ENCODE measurements at places on chromosomes 4 and X.

GRCh38 chrX:148961985-148962384, 461.6 kb downstream of the AFF2 start:
- DNase-seq, result no peak

GRCh38 chr4:76233967-76234678, 17.4 kb upstream of the FAM47E start:
- DNase-seq, result no peak

DNA sequence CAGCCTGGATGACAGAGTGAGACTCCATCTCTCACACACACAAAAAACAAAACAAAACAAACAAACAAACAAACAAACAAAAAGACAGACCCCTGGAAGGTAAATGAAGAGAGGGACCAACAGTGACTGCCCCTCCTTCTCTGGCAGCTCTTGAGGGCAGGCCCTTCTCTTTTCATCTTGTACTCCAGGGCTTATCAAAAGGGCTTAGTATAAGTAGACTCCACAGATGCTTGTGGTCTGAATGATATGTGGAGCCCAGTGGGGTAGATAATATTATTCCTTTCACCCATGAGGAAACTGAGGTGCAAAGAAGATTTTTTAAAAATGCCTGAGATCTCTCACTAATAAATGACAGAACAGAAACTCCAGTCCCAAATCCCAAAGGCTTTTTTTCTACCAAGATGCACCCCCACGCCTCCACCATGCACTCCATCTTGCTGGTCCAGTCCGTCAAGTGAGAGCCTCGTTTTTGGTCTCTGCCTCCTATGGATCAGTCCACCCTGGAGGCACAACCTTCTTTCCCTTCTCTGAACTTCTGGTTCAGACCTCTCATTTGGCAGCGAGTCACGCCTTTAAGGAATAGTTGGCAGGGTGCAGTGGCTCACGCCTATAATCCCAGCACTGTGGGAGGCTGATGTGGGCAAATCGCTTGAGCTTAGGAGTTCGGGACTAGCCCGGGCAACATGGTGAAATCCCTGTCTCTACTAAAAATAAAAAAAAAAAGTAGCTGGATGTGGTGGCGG, 17.0 kb upstream of the CHRNA9 start:
- DNase-seq, result no peak

DNA sequence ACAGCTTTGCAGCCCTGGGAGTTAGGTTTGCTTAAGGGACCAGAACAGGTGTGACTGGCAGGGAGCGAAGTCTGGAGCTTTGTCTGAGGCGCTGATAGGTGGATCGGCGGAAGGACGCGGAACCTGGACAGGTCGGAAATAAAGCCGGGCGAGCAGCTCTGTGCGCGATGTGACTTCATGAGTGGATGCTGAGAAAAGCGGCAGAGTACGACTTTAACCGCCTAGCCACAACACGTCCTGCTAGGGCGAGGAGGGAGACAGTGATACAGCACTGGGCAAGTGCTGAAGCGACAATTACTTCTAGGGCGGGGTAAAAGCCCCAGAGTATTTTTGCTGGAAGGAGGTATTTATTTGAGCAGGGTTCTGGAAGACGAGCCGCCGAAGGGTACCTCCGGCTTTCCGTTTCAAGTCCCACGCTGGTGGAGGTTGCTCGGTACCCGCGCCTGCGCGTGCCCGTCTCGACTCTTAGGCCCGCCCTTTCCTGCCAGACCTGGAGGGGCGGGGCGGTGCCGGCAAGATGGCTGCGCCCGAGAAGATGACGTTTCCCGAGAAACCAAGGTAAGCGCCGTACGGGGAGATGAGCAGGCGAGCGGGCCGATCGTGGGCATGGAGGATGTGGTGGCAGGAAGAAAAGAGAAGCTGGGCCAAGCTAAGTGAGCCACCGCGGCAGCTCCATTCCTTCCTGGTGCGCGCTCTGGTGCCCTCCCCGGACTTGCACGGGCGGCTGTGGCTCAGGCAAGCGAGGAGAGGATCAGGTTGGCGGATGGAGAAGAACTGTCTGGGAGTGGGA, at the start of gene ZRSR2:
Gene ZRSR2, plus strand, starts transcription at position 506 of the 790 bp plus-strand sequence. Its CDS starts 12 bp downstream, at position 518.
- DNase-seq, result peak; percentile 66

- DNase-seq, result no peak
Observed at GRCh38 chr4:66000510-66001117, 330.3 kb upstream of the EPHA5 start.

- DNase-seq, result no peak
Observed at GRCh38 chr4:112144546-112145325, 518 bp upstream of the FAM241A start.

GRCh38 chr4:44646151-44646550, 5.3 kb downstream of the YIPF7 start:
- no peak for DNase-seq

GRCh38 chrX:123878252-123878721, 18.4 kb downstream of the XIAP start:
- no peak for DNase-seq

DNA sequence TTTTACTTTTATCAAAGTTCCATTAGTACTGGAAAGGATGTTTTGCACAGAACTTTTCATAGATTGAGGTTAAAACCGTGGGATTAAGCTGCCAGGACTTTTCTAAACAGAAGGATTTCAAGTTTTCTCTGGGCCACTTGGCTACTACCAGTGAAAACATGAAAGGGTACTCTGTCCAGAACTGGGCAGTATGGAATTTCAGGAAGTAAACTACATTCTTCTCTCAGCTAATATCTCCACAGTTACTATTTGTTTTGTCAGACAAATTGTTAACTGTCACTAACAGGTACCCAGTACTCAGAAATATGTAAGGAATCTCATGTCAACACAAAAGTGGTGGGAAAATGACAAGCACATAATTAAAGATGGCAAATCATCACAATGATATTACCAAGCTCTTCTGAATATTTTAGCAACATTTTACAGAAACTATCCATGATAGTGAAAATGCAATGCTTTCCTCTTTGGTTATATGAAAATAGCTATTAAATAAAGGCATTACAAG, 454.4 kb downstream of the C4orf33 start:
- DNase-seq, result no peak

DNA sequence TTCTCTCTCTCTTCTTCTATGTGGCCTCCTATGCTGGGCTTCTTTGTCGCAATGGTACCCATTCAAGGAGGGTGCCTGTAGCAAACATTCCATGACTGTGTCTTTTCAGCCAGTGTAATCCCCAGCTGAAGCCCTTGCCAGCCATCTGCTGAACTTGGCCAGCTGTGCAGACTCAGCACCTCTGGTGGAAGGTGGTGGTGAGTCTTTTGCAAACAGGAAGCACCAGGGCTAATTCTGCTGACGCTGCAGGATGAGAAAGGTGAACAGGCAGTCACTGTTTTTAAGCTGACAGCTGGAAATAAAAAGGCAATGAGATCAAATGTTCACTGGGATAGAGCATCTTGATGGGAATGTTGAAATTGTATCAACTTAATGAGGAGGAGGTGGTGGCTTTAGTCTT, 298.7 kb upstream of the CLNK start:
- no peak for DNase-seq

- DNase-seq, result no peak
Observed at GRCh38 chr4:26424153-26424552, 66.1 kb downstream of the CCKAR start.

DNA sequence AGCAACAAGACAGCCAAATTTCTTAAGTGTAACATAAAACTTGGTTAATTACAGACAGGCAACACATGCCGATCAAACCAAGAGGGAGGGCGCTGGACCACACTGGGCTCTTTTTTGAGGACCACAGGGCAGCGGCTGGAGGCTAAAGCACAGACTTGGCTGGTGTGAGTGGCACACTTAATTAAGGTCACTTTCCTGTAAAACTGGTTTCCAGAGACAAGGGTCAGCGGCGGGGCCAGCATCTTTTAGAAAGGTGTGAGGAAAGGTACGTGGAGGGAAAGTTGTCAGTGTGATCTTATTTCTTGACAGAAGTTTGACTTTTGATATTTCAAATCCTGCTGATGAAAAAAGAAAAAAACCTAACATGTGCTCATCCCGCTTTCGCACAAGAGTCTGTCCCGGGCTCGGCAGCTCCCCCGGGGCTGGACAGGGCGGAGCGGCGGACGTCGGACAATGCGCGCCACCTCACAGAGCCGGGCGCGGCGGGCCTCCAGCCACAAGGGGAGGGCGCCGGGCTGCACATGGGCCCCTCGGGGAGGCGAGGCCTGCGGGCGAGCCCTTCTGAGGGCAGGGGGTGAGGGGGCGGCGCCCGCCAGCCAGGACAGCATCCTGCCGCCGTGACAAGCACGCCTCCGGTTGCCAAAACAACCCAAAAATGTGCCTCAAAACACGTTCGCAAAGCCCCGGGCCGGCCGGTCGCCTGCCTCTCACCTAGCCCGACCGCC, 660 bp upstream of the HSPA4L start:
- DNase-seq, result no peak

GRCh38 chrX:7347465-7347864, 199.5 kb upstream of the PUDP start:
- no peak for DNase-seq

- no peak for DNase-seq
Observed at GRCh38 chr4:98728871-98729270, 70.5 kb upstream of the TSPAN5 start.

GRCh38 chrX:92209936-92210335, 430.8 kb downstream of the PCDH11X start:
- DNase-seq, result no peak

DNA sequence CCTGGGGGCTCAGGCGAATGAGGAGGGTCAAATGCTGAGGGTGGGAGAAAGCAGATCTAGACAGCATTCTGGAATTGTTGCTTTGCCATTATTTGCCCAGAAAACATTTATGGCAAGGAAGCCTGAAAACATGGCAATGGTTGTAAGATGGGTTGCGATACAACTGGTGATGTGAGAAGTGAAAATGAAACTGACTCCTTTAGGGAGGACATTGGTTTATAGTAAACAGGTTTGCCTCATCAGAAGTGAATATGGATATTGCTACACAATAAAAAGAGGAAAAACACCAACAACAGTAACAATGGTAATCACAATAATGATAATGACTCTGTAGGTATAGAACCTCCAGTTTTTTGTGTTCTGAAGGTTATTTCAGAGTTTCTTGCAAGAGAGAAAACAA, 107.0 kb upstream of the TBC1D9 start:
- DNase-seq, result no peak

- no peak for DNase-seq
Observed at GRCh38 chrX:49300703-49301102, 2.7 kb upstream of the GAGE10 start.

DNA sequence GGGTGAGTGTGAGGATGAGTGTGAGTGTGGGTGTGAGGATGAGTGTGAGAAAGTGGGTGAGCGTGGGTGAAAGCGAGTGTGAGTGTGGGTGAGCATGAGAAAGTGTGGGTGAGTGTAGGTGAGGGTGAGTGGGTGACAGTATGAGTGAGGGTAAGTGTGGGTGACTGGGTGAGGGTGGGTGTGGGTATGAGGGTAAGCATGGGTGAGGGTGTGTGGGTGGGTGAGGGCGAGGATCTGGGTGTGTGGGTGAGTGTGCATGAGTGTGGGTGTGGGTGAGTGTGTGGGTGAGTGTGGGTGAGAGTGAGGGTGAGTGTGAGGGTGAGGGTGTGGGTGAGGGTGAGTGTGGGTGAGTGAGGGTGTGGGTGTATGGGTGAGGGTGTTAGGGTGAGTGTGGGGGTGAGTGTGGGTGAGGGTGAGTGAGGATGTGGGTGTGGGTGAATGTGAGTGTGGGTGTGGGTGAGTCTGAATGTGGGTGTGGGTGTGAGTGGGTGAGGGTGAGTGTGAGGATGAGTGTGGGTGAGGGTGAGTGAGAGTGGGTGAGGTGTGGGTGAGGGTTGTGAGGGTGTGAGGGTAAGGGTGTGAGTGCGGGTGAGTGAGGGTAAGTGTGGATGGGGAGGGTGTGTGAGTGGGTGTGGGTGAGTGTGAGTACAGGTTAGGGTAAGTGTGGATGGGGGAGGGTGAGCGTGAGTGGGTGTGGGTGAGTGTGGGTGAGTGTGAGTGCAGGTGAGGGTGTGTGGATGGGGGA, 48.9 kb downstream of the ING2 start:
- DNase-seq, result no peak

GRCh38 chrX:74353984-74354383, 50.0 kb downstream of the ZCCHC13 start:
- no peak for DNase-seq

DNA sequence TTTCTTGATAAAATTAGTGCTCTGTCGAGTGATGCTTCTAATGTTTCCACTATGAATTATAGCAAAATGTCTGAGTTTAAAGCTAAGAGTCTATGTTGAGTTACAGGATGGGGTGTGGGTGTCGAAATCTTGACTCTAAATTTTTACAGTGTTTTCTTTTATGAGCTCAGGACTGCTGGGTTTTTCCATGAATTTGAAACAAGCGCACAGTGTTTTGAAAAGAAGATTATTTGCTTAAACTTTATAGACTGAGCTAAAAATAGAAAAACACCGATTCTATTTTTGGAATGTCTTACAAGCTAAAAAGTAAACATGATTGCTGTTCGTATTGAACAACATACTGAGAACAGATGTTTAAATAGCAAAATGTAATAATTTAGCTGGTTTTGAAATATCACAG, 7.5 kb downstream of the PTTG2 start:
- DNase-seq, result no peak

GRCh38 chrX:47900833-47901232, 64.1 kb downstream of the ZNF81 start:
- no peak for DNase-seq

GRCh38 chr4:4791299-4792111, 68.0 kb upstream of the MSX1 start:
- no peak for DNase-seq

- DNase-seq, result no peak
Observed at GRCh38 chr4:25528391-25528790, 127.3 kb upstream of the SLC34A2 start.

GRCh38 chr4:7752649-7753048, 187.0 kb downstream of the AFAP1 start:
- no peak for DNase-seq

DNA sequence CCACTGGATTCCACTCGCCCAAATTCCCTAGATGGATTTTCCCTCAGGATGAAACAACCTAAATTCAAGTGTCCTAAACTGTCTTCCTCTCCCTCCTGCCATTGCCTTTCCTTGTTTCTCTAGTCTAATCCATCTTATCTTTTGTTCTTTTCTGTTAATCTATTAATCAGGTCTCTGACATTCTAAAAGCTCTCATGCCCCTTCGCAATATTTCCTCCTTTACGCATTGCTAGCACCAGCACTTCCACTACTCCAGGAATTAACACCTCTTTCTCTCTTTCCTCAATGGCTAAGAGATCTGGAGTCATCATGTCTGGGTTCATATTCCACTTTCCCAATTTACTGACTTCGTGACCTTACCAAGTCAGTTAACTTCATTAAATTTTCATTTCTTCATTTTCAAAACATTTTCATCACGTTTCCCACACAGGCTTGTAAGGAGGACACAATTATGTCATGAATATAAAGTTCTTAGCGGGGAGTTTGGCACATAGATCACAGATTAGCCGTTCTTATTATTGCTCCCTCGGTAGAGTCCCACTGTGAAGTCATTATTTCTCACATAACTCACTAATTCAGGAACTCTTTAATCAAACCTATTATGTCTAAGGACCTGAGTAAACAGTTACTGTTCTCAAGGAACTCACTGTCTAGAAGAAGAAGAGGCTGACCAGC, 45.3 kb downstream of the FAT4 start:
- DNase-seq, result no peak

DNA sequence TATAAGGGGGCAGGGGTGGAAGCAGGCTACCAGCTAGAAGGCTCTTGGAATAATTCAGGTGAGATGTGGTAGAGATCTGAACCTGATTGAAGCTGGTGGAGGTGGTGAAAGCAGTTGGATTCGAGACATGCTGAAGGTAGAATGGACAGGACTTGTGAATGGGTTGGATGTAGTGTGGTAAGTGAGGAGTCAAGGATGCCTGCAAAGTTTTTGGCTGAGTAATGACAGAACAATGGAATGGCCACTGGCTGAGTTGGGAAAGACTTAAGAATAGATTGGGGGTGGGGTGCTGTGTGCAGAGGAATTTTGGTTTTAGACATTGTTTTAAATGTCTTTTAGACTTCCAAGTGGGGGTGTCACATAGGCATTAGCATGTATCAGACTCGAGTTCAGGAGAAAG, 33.5 kb downstream of the HPF1 start:
- DNase-seq, result no peak

Measured in NCI-H774 (cell line).